ENCODE measurements at places on chromosomes 5 and 9. TPM values are rescaled to one million over a fixed set of nuclear protein-coding genes. Genes with fewer than 3 reads are reported as not detected.

The SIT1 gene
- not detected for total RNA-seq

The NTNG2 gene
- total RNA-seq: not detected

The LNPEP gene
- 30.5 TPM for total RNA-seq

The EFNA5 gene
- 51.2 TPM for total RNA-seq

GRCh38 chr5:72280581-72281069 lies 39.4 kb downstream of the MRPS27 start:
- H3K4me1 ChIP-seq: peaks cover 43% of the 10 kb centered on the region
- H3K27me3 ChIP-seq: no peaks in the 10 kb centered on the region
- H3K4me3 ChIP-seq: no peak overlapping the region

GRCh38 chr5:90546216-90546837 lies 12.3 kb upstream of the ADGRV1 start:
- no peak overlapping the region for H3K4me3 ChIP-seq
- no peak overlapping the region for H3K27ac ChIP-seq
- H3K36me3 ChIP-seq: no peaks in the 10 kb centered on the region
- no peak for DNase-seq
- no peaks in the 10 kb centered on the region for H3K4me1 ChIP-seq
- peaks cover 89% of the 10 kb centered on the region for H3K27me3 ChIP-seq

- H3K36me3 ChIP-seq: peaks cover 86% of the 10 kb centered on the region
- H3K27ac ChIP-seq: no peak overlapping the region
- DNase-seq: no peak
Measured at GRCh38 chr9:123105490-123105889, 72.0 kb downstream of the GPR21 start.

- no peaks in the 10 kb centered on the region for H3K4me1 ChIP-seq
- no peak overlapping the region for H3K27ac ChIP-seq
Measured at GRCh38 chr5:26805076-26805475, 233.3 kb downstream of the CDH9 start.
